Naive thymus-derived CD8-positive, alpha-beta T cell (primary cell): ENCODE measurements at places on chromosomes 12 and 14. TPM values are rescaled to one million over a fixed set of nuclear protein-coding genes. Genes with fewer than 3 reads are reported as not detected.

DNA sequence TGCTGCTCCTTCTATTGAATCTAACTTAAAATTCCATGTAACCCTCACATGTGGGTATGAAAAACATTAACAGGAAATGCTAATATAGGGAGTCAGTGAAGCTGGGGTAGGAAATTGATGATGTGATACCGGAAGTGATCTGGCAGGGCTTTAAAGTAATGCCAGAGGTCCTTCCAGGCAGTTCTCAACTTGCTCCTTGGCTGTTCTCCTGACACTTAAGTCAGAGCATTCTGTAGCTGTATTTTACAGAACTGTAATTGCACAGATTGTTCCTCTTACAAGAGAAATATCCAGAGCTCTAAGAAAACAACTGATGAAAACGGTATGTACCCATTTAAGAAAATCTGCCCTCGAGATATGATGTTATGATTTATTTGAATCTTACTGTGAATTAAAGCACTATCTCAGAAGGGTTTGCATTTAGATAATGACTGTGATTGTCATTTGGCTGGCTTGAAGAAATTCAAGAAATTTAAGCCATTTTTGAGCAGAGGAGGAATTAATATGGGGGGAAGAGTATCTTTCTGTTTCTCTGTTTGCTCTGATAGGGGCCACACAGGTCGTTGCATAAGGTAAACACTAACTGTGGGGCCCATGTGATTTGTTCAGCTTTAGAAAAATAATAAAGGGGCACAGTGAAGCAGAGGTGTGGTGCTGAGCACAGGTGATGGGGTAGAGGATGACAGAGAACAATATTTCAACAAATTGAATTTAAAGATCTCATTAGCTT, 88.4 kb downstream of the BBS10 start:
- DNase-seq: no peak
- peaks cover 3% of the 10 kb centered on the region for H3K36me3 ChIP-seq
- H3K27me3 ChIP-seq: peaks cover 9% of the 10 kb centered on the region
- no peak overlapping the region for H3K4me3 ChIP-seq

DNA sequence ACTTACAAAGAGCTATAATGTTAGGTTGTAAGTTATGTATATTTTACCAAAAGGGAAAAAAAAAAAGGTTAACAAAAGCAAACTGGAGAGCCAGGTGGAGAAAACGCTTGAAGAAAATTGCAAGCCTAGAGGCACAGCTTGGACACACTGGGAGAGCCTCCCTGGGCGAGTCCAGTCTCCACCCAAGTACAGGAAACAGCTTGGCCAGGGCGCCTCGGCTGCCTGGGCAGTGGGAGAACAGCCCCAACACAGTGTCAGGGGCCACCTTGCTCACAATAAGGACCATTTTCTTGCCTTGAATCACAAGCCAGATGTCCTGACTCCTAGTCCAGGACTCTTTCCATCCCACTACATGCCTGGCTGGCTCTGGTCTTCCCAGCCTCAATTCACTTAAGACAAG, 33.3 kb downstream of the TTC7B start:
- DNase-seq: no peak
- H3K27ac ChIP-seq: no peak overlapping the region
- H3K4me3 ChIP-seq: no peak overlapping the region
- H3K4me1 ChIP-seq: no peaks in the 10 kb centered on the region
- H3K36me3 ChIP-seq: no peaks in the 10 kb centered on the region

DNA sequence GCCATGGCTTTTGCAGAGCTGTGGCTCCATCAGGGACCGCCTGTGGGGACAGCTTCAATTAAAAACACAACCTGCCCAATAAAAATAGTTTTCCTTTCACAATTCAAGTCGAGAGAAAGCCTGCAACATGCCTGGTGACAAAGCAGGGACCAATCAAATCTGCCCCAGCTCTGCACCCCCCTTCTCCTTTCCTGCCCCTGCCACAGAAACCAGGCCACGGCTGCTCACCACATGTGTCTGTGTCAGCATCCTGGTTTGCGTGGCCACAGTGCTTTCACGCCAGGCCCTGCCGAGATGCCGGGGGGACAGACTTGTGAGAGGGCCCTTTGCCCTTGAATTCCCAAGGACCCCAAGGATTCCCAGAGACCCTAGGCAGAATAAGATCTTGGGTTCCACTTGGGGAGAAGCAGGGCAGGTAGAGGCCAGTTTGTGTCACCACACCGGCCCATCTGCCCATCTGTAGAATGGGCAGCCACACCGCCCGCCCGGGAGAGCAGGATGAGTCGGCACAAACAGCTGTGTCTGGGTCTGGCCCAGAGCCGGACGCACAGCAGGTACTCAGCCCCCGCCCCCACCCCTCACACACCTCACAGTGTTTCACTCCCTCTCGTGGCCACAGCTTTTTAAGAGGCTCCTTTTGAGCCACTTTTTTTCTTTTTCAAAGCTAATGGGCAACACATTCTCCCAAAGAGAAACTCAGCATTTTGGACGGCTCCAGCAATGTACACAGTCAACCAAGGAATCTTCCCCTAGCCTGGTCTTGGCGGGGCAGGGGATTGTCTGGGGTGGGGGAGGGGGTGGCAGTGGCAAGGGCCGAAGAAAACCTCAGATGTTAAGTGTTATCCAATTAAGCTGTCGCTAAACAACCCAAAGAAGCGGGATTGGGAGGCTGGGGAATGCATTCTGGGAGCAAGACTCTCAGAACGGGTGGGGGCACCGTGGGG, 41.5 kb downstream of the BCL11B start:
- H3K36me3 ChIP-seq: peaks cover 68% of the 10 kb centered on the region
- H3K27me3 ChIP-seq: no peaks in the 10 kb centered on the region
- H3K27ac ChIP-seq: peak overlapping the region; percentile 97
- peaks cover 95% of the 10 kb centered on the region for H3K4me1 ChIP-seq

- no peak for DNase-seq
- H3K4me1 ChIP-seq: no peaks in the 10 kb centered on the region
- no peaks in the 10 kb centered on the region for H3K36me3 ChIP-seq
These were observed 3.1 kb upstream of the GPRC5D start for GRCh38 chr12:12954878-12955625.

The FOXG1 gene
- not detected for total RNA-seq

The MFAP5 gene
- total RNA-seq: not detected
